ENCODE measurements at places on chromosomes 3 and 15.

DNA sequence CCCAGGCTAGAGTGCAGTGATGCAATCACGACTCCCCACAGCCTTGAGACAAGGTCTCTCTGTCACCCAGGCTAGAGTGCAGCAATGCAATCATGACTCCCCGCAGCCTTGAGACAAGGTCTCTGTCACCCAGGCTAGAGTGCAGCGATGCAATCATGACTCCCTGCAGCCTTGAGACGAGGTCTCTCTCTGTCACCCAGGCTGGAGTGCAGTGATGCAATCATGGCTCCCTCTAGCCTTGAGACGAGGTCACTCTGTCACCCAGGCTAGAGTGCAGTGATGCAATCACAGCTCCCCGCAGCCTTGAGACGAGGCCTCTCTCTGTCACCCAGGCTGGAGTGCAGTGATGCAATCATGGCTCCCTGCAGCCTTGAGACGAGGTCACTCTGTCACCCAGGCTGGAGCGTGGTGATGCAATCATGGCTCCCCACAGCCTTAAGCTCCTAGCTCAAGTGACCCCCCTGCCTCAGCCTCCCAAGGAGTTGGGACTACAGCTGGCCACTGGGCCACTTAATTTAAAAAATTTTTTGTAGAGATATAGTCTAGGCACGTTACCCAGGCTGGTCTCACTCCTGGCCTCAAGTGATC is 26.1 kb downstream of the TFRC start:
- DNase-seq = peak; percentile 90

DNA sequence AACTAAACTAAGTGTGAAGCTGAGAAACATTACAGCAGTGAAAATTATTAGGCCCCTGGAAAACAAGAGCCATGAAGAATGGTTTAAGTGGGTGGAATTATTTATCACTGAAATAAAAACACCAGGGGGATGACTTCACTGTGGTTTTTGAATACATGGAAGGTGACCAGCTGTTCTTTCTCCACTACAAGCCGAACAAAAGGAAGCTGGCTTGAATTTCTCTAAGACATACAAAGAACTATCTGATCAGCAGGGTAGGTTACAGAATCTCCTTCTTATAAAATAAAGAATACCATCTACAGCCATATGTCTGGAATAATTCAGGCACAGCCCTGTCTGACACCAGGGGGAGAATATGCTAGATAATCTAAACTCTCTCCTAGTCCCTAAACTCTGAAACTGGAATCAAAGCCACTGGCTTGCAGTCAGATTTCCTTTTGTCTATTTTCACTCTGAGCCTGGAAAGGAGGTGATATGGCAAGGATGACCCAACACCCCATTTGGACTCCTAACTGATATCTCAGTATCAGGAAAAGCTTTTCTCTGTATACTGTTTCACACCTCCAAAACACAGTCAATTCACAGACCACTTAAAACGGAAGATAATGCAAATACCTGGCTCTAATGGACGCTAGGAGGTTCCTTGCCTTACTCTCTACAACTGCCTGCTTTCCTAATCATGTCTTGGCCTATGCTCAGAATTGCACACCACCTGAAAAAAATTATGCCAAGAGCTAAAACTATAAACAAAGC is 31.2 kb downstream of the SPATA12 start:
- no peak for DNase-seq

DNA sequence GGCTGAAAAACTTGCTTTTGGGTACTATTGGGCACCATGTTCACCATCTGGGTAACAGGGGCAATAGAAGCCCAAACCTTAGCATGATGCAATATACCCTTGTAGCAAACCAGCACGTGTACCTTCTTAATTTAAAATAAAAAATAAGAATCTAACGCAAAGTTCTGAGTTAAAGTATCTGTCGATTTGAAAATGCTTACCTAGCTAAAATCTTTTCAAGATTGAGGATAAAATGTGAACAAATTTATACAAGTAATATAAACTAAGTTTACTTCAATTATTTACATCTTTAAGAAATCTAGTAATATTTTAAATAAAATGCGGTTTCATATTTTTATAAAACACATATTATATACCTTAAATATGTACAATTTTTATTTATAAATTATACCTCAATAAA is 38.1 kb upstream of the IGF2BP2 start:
- DNase-seq = no peak

GRCh38 chr15:77610731-77611130 is 22.0 kb downstream of the LINGO1 start:
- DNase-seq = no peak

GRCh38 chr3:38374221-38374620 is 27.6 kb downstream of the XYLB start:
- DNase-seq = no peak

DNA sequence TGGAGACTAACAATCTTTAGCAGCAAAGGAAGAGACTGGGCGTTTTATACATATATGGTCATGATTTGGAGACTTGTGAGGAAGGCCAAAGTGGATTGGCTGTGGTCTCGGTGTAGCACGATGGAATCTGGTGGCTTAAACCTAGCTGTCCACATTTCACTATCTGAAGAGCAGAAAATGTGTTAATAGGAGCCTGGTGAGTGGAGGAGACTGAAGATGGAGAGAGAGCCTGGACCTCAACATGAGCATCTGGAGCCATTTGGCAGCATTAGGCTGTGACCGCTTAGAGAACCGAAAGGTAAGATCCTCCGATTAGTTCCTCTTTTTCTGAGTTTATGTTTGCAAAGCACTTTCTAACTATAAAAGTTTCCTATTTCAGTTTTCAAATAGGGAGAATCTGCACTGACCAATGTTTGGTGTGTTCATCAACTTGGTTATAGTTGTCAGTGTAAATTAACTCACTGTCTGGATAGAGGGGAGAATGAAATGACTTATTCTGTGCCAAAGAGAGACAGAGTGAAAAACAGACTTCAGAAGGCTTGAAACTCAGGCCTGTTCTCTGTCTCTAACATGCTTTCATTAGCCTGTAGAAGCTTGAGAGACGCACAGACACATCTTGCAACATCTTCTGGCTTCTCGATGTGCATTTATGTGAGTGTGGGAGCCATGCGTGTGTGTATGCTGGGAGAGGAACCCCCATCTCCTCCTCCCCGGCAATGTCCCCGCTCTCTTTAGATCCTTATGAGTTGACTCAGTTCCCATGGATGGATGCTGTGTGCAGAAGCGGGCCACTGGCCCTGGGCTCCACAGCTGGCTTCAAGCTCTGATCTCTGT is 244.7 kb upstream of the TBL1XR1 start:
- peak; percentile 55 for DNase-seq

DNA sequence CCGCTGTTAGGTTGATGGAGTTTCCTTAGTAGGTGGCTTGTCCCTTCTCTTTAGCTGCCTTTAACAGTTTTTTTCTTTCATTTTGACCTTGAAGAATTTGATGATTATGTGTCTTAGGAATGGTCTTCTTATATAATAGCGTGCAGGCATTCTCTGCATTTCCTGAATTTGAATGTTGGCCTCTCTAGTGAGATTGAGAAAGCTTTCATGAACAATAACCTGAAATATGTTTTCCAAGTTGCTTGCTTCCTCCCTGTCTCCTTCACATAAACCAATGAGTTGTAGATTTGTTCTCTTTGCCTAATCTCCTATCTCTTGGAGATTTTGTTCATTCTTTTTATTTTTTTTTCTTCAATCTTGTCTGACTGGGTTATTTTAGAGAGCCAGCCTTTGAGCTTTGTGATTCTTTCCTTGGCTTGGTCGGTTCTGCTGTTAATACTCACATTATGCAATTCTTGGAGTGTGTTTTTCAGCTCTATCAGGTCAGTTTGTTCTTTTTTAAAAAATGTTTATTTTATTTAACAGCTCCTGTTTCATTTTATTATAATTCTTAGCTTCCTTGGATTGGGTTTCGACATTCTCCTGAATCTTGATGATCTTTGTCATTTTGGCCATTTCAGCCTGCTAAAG is 627.9 kb downstream of the SI start:
- no peak for DNase-seq

DNA sequence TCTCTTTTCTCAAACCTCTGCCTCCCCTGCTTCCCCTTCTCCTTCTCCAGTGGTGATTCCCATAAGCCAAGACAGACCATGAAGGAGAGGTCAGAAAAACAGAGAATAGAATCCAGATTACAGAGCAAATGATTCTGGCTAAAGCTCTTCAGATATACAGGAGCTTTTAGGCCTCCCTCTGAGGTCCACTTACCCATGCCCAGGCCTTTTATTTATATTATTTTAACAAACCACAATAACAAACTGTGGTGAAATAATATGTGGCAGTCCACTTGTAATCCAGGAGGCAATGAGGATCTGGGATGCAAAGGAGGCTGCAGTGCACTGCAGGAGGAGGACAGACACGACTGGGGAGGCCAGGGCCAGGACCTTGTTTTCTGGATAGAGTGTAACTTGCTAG is 104.1 kb downstream of the STAC start:
- DNase-seq = no peak

GRCh38 chr3:184227481-184227935 is 1.9 kb upstream of the VWA5B2 start:
- DNase-seq = peak; percentile 59

DNA sequence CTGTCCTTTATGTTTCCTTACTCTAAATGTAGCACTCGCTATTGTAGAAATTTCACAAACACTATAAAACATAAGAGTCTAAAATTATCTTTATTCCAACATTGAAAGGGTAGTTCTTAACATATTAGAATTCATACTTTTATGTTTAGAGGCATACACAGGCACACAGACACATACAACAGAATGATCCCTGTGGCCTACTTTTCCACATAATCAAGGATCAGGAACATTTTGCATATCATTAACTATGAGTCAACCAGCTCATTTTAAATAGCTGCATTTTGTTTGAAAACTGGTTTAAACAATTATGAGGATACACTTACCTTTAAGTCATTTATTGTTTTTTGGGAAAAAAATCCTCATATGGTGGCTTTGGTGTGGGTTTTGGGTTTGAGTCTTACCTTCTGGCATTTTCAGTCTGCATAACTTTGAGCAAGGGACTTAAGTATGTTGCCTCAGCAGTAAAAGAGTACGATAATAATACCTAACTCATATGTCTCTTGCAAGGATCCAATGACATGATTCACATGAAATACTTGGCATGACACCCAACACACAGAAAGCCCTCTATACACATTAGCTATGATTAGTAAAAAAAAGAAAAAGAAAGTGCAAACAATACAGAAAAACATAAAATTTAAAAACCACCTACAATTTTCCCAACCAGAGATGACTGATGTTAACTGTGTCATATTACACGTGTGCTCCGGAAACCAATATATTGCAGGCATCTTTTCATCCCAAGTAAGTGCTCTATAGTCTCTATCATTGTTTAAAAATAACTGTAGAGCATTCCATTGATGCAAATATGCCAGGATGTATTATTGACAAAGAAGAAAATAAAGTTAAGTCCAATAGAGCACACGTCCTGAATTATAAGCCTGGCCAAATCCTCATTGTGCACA is 213.1 kb upstream of the ADAMTS9 start:
- no peak for DNase-seq

GRCh38 chr3:151230646-151231045 is 27.6 kb upstream of the GPR171 start:
- DNase-seq = peak; percentile 59

GRCh38 chr3:171784937-171785336 is 25.3 kb downstream of the PLD1 start:
- no peak for DNase-seq

GRCh38 chr3:66597308-66597863 is 96.6 kb upstream of the LRIG1 start:
- no peak for DNase-seq

GRCh38 chr3:76010252-76010651 is 224.9 kb upstream of the ZNF717 start:
- DNase-seq = no peak

DNA sequence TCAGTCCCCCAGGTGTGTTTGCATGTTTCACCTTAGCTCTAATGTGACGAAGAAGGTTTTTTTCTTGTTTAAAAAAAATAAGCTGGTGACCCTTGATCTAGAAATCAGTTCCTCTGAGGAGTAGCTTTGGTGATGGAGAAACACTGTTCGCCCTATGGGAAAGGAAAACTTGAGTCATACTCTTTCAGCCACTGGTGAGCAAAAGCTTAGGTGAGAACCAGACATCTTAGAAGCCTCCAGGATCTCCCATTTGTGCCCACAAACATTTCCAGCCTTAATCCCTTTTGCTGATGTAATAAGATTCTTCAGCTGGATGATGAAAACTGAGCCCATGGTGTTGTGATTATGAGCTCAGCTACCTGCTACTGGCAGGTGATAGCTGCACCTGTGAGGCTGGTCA is 37.8 kb downstream of the SLC27A2 start:
- no peak for DNase-seq

- no peak for DNase-seq
These were observed 123.9 kb downstream of the RSRC1 start for GRCh38 chr3:158233791-158234190.

DNA sequence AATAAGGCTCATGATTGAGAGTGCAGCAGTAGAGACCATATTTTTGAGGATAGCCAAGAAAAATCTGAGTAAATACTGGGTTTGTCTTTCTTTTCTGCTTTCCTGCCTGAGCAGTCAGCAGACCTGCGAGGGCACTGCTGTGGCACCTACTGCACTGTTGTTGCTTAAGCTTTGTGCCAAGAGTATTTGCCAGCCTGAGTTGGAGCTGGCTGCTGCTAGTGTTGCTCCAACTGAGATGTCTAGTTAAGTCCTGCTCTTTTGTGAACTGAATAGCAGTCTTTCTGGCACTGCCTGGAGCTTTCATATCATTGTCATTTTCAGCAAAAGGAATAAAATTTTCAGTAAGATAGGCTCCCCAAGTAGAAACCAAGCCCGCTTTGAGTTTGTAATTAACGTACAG is 214.5 kb upstream of the P2RY1 start:
- DNase-seq = no peak

GRCh38 chr15:39327005-39327730 is 253.7 kb upstream of the THBS1 start:
- peak; percentile 97 for DNase-seq

GRCh38 chr15:38307861-38308641 is 55.4 kb downstream of the SPRED1 start:
- no peak for DNase-seq

DNA sequence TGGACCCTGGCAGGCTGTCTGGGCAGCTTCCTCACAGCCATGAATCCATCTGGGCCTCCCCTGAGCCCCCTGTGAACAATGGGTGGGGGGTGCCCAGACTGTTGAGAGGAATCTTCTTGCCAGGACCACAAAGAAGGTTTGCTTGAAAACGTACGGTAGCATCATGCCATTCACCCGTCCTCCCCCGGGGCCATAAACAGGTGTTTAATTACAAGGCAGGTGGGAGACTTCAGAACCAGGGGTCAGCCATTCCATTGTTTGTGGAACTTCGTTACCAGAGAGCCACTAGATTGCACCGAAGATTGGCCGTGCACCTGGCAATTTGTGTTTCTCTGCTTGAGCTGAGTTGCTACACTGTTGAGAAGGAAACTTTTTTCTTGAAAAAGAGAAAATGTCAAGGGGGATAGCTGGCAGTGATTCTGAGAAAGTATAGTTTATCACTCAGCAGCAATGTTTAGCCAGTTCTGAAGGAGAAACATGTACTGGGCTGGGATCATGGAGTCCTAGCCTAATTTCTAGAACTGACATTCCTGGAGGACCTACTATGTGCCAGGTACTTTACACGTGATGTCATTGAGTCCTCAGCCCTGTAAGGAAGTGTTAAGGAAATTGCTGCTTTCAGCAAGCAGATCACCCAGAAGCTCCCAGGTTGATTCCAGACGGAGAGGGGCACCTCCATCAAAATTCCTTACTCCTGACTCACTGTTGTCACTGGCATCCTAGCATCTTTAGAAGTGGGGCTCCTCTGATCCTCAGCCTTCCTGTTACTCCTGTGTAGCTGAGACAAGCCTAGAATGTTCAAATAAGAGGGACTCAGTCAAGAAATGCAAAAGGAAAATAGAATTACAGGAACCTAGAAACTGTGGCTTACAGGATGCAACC is 103.8 kb upstream of the UBE2E1 start:
- no peak for DNase-seq
